COLO829 (cell line): ENCODE measurements at places on chromosomes 3 and 15.

- DNase-seq: no peak
Observed at GRCh38 chr3:125324341-125324740, 50.8 kb downstream of the ZNF148 start.

DNA sequence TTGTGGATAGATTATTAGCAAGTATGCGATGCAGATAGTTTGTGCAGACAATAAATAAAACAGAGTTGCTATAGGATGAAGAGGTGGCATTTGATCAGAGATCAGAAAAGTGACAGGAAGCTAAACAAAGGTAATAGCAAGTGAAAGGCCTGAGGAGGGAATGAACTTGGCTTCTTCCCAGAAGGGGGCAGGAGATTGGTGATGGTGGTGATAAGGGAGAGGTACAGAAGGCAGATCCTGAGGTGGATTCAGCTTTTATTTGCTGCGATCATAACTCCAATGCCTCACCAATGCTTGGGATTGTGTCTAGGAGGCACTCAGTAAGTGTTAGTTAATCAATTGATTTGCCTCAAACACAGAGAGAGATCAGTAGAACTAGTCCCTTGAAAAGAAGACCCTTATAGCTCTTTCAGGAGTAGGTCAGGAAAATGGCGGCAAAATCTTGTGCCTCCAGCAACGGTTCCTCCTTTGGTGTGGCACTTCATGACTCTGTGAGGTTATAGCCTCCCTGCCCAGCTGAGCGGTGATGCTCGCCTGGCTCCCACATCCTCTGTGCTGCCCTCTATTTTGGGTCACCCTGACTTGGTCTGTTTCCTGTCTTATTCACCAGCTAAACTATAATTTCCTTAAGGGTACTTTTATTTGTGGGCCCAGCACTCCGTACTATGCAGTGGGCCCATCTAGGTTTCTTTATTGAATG is 37.5 kb downstream of the TGFBR2 start:
- DNase-seq: no peak

GRCh38 chr3:55090746-55091145 is 162.9 kb upstream of the LRTM1 start:
- no peak for DNase-seq

GRCh38 chr3:153099131-153099530 is 62.9 kb upstream of the RAP2B start:
- DNase-seq: no peak
